ENCODE measurements at places on chromosomes 3 and 15.

- DNase-seq, result no peak
Observed at GRCh38 chr3:48856469-48856868, 8.8 kb upstream of the PRKAR2A start.

- DNase-seq, result no peak
Observed at GRCh38 chr15:76951220-76951619, 19.7 kb downstream of the RCN2 start.

GRCh38 chr3:177145954-177146353, 51.3 kb downstream of the TBL1XR1 start:
- no peak for DNase-seq

GRCh38 chr15:29638781-29639180, 183.5 kb downstream of the TJP1 start:
- no peak for DNase-seq

DNA sequence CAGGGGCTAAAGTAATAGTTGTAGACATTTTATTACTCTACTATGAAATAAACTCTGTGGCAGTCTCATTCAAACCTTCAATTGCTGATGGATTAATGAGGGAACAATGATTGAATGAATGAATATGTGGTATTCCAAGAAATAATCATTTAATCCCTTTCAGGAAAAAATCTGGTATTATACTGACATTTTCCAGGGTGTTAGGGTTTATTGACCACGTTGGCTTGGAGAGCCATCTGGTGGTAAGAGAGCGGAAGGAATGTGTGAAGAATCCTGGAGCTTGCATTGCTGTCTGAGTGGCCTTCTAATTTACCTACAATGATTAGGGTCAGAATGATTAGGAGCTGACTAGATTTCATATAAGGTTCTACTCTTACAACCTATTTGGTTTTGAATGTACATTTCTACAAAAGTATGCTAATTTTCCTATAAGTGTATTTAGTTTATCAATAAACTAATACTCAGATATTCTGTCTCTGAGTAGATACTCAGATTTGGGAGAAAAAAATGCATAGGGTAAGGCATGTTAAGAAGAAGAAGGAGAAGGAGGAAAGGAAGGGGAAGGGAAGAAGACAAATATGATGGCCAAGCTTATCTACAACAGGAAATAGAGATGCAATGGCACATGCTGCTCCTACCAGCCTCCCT, 249.9 kb downstream of the ROBO1 start:
- no peak for DNase-seq

DNA sequence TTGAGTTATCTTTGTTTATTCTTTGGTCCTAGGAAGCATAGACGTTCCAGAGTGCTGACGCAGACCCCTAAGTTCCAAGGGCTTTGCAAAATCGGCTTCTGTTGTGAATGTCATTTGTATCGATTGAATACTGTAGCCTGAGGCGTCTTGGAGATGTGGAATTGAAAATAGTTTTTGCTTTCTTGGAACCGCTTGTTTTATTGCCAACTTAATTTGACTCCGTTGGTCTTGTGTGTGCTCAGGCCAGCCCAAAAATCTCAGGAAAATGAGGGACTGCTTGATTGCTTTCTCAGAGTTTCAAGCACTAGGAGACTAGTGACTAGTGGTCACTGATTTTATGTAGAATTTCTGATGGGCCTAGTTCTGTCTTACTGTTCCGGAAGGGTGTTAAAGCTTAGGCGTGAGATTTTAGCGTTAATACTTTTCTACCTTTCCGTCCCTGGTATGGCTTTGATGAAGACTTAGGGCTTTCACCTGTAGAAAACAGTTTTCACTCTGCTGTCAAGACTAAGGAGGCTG, 263 bp upstream of the UTS2B start:
- DNase-seq, result no peak

GRCh38 chr3:103968131-103968530, 1398.6 kb upstream of the ALCAM start:
- DNase-seq, result no peak

DNA sequence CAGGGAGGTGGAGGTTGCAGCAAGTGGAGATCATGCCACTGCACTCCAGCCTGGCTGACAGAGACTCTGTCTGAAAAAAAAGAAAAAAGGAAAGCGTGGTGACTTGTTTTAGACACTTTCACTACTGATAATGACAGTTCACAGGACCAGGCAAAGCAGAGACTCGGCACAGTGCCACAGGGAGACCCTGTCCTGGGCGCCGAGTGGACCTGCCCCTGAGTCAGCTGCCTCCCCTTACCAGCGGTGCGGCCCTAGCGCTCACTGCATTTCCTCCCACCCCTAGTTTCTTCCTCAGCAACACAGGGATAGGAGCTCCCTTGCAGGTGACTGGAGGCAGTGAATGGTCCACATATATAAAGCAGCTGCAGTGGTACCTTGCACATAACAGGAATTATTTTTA, 38.7 kb upstream of the NSMCE3 start:
- DNase-seq, result no peak

DNA sequence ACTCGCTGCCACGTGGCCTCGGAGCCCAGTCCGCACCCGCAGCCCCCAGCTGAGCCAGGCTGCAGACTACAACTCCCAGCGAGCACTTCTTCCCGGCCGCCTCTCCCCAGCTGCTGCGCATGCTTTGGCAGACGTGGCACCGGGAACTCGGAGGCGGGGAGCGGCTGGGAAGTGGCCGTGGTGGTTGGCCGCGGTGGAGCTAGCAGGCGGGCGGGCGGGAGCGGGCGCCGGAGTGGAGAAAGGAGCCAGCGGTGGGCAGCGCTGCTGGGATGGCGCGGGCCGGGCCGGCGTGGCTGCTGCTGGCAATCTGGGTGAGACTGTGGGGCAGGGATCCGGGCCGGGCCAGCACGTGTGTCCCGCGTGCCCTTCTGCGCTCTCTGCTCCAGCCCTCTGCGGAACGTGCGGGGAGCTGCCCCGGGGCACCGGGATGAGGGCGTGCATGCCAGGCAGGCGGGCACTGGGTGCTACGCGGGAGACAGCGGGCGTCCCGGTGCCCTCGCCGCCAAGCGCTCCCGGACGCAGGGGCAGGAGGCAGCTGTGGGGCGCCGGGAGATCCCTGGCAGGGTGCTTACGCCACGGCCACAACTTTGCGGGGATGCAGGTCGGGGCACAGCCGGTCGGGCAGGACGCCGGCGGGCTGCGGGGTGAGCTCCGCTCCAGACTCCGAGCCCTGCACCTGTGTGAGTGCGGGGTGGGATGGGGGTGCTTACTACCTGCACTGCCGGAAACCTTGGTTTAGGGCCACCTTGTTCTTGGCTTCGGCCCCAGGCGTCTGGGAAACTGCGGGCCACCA, at the start of gene PDIA5:
Gene PDIA5 (plus strand): TSS at position 130 of the 793 bp plus-strand sequence. CDS start 140 bp downstream, at position 270.
- DNase-seq, result no peak

DNA sequence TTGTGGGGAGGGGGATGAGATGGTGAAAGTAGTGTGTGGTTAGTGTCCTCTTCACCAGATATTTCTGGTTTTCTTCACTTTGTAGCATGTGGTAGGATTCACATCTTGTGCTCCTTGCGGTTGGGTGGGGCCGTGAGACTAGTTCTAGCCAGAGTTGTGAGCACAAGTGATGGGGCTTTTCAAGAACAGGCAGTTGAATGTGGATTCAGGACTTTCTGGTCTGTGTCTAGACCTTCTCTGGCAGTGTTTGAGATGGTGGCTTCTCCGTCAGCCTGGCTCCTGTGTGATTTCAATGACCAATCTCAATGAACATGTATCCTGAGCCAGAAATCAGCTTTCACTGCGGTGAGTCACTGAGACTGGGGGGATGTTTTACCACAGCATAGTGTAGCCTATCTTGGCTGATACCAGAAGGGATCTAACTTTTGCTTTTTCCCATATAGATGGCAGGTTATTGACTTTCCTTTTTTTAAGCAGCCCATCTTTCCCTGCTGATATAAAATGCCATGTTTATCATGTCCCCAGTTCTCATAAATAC, 82.6 kb downstream of the RPLP1 start:
- no peak for DNase-seq

GRCh38 chr15:90967206-90967605, 12.5 kb downstream of the RCCD1 start:
- no peak for DNase-seq

GRCh38 chr15:82106679-82107078, 60.9 kb upstream of the MEX3B start:
- no peak for DNase-seq

- no peak for DNase-seq
Observed at GRCh38 chr3:168407381-168407780, 311.7 kb upstream of the GOLIM4 start.

- no peak for DNase-seq
Observed at GRCh38 chr3:195757438-195757770, 36.6 kb downstream of the MUC20 start.

- DNase-seq, result no peak
Observed at GRCh38 chr3:104909721-104910120, 457.0 kb upstream of the ALCAM start.

GRCh38 chr3:64739971-64740631, 52.3 kb upstream of the ADAMTS9 start:
- no peak for DNase-seq

GRCh38 chr3:195708061-195708460, 12.7 kb upstream of the MUC20 start:
- DNase-seq, result no peak

- no peak for DNase-seq
Observed at GRCh38 chr3:16658925-16659793, 53.9 kb upstream of the DAZL start.

DNA sequence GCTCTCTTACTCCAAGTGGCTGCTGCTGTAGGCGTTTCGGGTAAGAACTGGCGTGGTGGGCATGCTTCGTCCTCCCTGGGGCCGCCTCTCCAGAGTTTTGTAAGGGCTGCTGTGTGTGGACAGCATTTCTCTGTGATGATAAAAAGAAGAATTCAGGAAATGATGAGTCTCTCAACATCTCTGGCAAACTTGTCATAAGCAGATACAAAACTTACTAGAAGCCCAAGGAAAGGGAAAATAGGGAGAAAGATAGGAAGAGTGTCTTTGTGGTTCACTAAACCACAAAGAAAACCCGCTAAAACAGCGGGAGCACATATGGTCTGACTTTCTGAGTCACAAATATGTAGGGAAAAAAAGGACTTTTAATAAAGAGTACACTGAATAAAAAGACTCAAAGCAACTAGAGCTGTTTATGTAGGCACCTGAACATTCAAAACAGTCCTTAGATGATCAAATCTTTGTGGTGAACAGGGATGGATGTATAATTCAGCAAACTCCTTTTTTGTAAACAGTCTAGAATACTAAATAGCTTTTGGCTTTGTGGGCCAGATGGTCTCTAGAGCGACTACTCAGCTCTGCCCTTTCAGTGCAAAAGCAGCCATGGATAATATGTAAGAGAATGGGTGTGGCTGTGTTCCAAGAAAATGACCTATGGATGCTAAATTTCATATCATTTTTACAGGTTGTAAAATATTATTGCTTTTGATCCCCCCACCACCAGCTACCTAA, 60.4 kb upstream of the LMOD3 start:
- no peak for DNase-seq

GRCh38 chr3:9088441-9089353, 125.4 kb upstream of the RAD18 start:
- no peak for DNase-seq

- no peak for DNase-seq
Observed at GRCh38 chr15:65194826-65195547, 9.8 kb upstream of the CLPX start.

- no peak for DNase-seq
Observed at GRCh38 chr15:20357481-20358065, 184.0 kb downstream of the GOLGA6L6 start.

GRCh38 chr3:189822726-189823125, 191.5 kb downstream of the TP63 start:
- no peak for DNase-seq

- no peak for DNase-seq
Observed at GRCh38 chr3:127072221-127072771, 89.4 kb downstream of the PLXNA1 start.

- no peak for DNase-seq
Observed at GRCh38 chr15:23385886-23386430, 31.4 kb downstream of the GOLGA8S start.

DNA sequence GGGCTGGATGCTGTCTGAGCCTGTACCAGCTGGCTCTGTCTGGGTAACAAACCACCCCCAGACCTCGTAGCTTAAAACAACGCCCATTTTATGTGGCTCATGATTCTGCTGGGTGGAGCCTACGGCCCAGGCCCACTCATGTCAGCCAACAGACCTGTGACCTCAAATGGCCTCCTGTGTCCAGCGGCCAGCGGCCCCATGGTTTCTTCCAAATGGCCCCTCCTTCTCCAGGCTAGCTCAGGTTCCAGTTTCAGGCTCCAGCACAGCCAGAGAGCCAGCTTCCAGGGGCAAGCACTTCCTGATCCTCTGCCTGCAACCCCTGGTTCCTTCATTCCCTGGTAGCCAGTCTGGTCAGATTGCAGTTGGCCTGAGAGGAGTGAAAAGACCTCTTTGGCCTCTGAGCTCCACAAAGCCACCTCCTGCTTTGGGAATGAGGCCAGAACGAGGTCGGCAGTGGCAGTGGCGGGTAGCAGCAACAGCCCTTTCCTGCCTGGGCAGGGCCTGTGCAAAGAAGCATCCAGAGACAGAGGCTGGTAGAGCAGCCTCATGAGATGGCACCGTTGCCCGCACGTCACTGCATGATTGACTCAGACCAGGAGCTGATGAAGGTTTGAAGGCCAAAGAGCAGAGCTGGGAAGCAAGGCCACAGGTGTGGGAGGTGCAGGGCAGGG, 21.0 kb upstream of the PLXNA1 start:
- no peak for DNase-seq

GRCh38 chr3:43399034-43399433, 112.7 kb downstream of the SNRK start:
- no peak for DNase-seq

DNA sequence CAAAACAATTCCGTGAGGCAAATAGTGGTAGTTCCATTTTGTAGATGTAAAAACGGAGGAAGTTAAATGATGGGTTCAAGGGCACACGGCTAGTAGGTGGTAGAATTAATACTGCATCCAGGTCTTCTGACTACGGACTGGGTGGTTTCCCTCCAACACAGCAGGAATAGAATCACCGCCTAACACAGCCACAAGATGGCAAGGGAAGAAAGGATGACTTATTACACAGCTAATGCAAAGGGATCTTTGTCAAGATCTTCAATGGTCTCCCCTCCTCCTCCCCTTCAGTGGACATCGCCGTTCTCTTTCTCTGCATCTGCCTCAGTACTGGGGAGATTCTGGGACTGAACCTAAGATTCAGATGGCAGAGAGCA, 524 bp upstream of the TOPBP1 start:
- DNase-seq, result no peak

DNA sequence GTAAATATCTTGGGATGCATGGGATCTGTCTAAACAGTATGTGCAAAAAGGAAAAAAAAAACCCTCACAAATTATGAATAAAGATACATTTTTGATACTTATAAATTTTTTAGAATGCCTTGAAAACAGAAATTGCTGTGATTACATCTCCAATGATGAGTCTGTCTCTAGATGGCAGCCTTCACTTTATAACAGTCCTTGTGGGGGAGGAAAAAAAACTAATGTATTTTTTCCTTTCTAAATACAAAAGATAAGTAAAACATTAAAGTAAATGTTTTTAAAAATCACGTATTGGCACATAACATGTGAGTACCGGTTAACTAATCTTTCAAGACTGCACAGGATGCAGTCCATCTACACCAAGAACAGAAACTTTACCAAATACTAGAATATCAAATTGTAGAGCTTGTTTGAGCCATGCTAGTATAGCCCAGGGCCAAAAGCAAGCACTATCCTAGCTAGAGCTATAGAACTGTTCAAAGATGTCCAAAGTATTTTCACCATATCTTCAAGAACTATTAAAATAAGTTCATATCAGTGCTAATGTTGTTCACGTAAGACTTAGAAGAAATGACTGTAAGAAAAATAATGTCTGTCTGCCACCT, 206.4 kb downstream of the STAG1 start:
- no peak for DNase-seq

- no peak for DNase-seq
Observed at GRCh38 chr15:94206463-94207167, 24.7 kb upstream of the MCTP2 start.

GRCh38 chr3:78728406-78729145, 1039.2 kb downstream of the ROBO1 start:
- no peak for DNase-seq

All from effector CD4-positive, alpha-beta T cell (primary cell).